ENCODE measurements at places on chromosomes 1 and 21.

DNA sequence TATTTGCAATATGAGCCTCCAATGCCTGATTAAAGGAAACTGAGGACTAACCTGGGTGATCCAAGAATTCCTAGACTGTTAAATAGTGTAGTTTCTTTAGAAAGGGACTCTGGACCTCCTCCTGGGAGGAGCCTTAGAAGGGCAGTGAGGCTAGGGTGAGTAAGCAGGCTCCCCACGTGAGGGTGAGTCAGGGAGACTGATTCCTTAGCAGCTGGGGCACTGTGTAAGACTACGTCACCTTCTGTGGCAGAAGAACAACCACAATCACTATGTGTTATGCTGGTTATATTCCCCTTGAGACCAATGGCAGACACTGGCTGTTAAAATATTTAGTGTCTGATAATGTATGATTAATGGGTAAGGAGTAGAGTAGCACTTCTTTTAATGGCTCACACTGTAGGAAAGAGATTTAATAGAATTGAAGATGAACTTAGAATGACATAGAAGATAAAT, 53.3 kb upstream of the SYT14 start:
- peak; percentile 28 for DNase-seq

DNA sequence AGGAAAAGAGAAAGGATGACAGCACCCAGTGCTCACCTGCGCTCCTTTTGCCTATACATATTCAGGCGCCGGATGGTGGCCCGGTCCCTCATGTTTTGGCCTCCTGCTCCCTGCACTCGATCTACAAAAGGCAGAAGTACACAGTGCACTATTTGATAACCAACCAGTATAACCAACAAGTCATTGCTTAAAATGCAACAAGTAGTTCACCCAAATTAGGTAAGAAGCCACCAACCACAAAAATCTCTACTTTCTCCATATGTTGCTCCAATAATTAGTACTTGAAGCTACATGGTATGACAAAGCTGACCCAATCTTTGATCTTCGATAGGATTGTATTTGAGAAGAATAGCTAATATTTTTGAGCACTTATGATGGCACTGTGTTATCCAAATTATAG, 2.0 kb downstream of the GNL2 start:
- no peak for DNase-seq

DNA sequence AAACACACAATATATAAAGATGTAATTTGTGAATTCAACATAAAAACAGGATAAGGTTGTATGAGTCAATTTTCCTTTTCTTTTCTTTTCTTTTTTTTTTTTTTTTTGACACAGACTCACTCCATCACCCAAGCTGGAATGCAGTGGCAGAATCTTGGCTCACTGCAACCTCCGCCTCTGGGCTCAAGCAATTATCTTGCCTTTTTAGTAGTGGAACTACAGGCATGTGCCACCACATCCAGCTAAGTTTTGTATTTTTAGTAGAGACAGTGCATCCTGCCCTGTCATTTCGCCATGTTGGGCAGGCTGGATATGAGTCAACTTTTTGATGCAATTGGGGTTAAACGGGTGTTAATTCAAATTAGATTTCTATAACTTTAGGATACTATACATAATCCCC, 10.3 kb upstream of the SPRR2B start:
- DNase-seq: no peak

DNA sequence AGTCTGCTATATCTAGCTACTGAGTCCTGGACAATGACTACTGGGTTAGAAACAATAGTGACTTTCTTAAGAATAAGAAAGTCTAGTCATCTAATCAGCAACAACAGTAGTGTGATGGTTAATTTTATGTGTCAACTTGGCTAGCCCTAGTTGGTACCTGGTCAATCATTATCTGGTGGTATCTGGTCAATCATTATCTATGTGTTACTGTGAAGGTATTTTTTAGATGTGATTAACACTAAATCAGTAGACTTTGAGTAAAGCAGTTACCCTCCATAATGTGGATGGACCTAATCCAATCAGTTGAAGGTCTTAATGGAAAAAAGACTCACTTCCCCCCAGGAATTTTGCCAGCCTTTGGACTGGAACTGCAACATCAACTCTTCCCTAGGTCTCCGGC, 312.6 kb downstream of the SIPA1L2 start:
- no peak for DNase-seq

GRCh38 chr1:53475664-53476063, 16.5 kb downstream of the DMRTB1 start:
- DNase-seq: no peak

- no peak for DNase-seq
Measured at GRCh38 chr1:54996869-54997710, 1.6 kb upstream of the BSND start.

DNA sequence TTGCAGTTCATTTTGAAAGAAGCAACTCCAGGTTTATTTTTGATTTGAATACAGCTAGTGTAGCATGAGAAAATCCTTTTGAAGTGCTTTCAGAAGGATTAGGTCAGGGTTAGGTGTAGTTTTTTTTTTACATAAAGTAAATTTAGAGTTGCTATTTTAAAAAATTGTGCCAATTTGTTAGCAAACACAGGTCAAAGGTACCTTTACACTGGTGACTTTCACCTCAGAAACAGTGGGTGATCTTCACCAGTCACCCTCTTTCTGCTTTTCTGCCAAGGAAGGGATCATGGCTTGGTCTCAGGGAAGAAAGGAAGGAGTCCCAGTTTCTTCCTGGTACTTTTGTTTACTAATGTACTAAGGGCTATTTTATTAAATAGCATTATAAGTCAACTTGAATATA, 111.5 kb downstream of the SDCCAG8 start:
- DNase-seq: no peak

DNA sequence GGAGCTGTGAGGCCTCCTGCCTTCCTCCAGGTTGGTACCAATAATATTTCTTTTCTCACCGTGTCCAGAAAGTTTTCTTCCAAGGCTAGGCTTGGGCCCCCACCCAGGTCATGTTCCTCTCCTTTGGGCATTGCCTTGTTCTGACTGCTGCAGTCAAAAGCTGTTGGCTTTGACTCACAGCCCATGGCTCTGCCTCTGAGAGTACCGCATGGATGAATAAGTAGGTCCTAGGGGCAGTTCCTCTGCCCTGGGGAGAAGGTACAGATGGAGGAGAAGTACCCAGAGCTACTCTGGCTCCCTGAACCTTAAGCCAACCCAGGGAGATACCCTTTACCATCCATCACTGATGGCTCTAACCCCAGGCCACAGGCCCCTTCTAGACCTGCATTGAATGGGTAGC, 115.0 kb downstream of the NAV1 start:
- DNase-seq: no peak

DNA sequence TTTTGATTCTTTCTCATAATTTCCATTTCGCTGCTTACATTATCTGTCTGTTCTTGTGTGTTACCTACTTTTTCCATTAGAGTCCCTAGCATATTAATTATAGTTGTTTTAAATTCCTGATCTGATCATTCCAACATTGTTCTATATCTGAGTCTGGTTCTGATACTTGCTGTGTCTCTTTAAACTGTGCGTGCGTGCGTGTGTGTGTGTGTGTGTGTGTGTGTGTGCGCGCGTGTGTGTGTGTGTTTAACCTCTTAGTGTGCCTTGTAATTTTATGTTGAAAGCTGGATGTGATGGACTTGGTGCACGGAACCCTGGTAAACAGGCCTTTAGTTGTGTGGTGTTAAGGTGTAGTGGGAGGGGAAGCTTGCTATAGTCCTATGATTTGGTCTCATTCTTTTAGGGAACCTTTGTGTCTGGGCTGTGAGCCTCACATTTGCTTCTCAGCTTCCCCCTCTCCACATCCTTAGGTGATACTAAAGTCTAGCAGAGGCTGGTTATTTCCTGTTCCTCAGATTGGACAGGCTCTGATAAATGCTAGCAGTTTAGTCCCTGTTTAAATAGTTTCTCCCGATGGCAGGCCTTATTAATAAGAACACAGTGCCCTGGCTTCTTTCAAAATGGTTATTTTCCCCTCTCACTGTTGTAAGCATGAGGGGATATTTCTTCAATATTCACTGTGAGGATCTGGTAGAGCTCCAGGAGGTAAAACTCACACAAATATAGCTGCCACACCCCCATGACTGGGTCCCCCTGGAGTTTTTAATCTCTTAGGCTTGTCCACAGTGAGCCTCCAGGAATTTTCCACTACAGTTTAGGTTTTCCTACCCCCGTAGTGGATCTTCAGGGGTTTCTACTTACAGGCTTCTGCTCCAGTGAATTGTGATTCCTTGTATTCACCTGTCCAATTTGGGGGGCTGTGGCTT, 118.3 kb downstream of the GALNT2 start:
- no peak for DNase-seq

DNA sequence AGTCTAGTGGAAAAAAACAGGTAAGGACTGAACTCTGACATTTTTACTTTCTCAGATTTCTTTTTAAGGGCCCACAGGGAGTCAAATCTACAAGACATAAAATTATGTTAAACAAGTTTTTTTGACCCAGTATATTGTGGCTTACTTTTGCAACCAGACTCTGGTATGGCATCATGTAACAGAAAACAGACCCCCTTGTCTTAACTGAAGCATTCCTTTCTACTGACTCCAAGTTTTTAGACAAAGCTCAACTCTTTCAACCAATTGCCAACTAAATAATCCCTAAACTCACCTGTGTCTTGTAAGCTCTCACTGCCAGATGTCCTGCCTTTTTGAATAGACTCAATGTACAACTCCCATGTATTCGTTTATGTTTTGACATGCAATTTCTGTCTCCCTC, 64.3 kb downstream of the FASLG start:
- no peak for DNase-seq

- no peak for DNase-seq
Measured at GRCh38 chr1:143497374-143497747, 474.4 kb downstream of the FAM72C start.

DNA sequence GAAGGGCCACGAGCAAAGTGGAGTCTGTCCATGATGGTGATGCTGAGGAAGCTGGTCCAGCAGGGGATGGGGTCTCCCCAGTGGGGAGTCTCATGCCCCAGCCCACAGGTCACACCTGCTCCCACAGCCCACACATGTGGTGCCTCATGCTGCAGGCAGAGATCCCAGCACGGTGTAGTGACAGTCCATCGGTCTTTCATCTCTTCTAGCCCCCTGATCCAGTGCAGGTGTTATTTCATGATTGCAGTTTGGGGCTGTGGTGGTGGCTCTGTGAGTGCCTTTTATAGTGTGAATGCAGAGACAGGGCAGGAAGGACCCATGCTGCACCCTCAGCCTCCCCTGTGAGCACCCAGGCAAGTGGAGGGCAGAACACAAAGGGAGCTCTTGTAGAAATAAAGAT, 45.0 kb downstream of the UBASH3A start:
- DNase-seq: no peak

DNA sequence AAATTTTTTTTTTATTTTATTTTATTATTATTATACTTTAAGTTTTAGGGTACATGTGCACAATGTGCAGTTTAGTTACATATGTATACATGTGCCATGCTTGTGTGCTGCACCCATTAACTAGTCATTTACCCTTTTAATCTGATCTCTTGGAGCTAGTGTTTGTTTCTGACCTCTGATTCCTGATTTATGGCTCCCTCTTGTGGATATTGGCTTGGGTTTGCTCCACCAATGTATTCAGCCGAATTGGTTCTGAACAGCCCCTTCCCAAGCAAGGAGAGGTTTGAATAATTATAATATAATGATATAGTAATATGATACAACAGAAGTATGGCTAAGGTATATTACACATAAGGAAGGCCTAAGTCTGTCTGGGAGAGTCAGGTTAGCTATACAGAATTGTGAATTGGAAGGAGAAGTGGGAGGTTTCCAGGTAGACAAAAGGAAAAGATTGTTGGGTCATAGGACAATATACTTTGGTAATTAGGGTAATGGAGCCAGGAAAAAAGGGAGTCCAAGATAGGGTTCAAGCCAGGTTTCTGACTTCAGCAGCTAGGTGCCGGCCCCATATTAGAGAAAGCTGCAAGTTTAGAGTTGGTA, 53.1 kb upstream of the HMCN1 start:
- DNase-seq: no peak

DNA sequence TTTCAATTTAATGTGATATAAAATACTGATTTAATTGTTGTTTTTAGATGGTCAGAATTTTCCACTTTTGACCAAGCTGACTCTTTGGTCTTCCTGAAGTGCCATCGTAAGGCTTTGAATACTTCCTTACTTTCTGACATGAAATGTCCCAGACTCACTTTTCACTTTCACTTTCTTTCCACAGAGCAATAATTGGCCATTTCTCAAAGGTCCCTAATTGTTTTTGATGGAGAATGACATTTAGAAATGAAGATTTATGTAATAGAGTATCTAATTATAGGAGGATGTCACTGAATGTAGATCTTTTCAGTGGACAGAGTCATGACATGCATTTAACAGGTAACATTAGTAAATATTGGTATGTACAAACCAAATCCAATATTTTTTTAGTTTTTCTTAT, 1141.6 kb downstream of the KCNT2 start:
- no peak for DNase-seq

DNA sequence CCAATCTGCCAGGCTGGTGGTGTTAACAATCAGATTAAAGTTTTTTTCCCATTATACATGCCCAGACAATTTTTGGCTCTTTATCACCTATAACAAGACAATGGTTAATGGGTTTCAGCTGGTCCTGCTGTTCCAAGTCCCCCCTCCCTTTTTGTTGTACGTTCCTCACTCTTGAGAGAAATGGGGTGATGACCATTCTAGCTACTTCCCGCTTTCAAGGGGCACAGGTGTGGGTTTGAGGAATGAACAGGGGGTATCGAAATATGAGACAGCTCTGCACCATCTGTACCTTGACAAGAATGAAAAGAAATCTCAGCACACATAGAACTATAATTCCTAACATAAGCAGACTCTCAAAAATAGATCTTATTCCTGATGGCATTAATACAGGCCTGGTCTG, 326.8 kb downstream of the PTPRU start:
- no peak for DNase-seq

- DNase-seq: no peak
Measured at GRCh38 chr1:208844158-208844557, 600.0 kb upstream of the PLXNA2 start.

DNA sequence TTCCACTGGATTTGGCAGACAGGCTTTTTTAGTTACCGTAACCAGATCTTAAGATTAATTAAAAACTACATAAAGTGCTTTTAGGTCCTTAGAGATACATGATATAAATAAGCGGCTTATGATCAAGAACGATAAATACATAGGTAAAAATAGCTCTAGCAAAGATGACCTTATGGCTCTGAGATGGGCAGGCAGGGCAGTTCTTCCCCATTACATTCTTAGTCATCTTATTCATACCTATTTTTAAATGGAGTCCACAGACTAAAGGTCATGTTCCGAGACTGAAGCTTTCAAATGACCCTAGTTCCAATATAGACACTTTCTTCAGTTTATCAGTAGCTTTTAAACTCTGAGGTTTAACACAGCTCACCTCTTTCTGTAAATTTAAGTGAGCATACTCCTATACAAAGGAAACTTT, 4.3 kb downstream of the MCL1 start:
- no peak for DNase-seq

- DNase-seq: no peak
Measured at GRCh38 chr1:228488125-228488817, 1.1 kb downstream of the RNF187 start.

- DNase-seq: no peak
Measured at GRCh38 chr1:116769994-116770393, 15.8 kb downstream of the CD2 start.

- no peak for DNase-seq
Measured at GRCh38 chr1:41503538-41504113, 19.1 kb upstream of the EDN2 start.
